ENCODE measurements at places on chromosomes 7 and 10. TPM values are rescaled to one million over a fixed set of nuclear protein-coding genes. Genes with fewer than 3 reads are reported as not detected.

- DNase-seq = no peak
- H3K27ac ChIP-seq = peak overlapping the region; percentile 61
- no peaks in the 10 kb centered on the region for H3K27me3 ChIP-seq
- peaks cover 16% of the 10 kb centered on the region for H3K4me1 ChIP-seq
- H3K36me3 ChIP-seq = no peaks in the 10 kb centered on the region
Observed at GRCh38 chr7:159096736-159097581, 47.7 kb downstream of the VIPR2 start.

GRCh38 chr7:64887756-64888508 is 15.1 kb upstream of the ZNF273 start:
- peak; percentile 61 for DNase-seq
- no peaks in the 10 kb centered on the region for H3K36me3 ChIP-seq
- H3K4me1 ChIP-seq = peaks cover 20% of the 10 kb centered on the region
- H3K27ac ChIP-seq = no peak overlapping the region

DNA sequence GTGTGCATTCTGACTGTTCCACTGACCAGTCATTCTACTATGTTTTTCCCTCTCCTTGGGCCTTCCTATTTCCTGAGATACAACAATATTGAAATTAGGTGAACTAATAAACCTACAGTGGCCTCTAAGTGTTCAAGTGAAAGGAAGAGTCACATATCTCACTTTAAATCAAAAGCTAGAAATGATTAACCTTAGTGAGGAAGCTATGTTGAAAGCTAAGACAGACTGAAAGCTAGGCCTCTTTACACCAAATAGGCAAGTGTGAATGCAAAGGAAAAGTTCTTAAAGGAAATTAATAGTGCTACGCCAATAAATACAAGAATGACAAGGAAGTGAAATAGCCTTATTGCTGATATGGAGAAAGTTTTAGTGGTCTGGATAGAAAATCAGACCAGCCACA is 5.7 kb upstream of the DYNC1I1 start:
- H3K4me1 ChIP-seq = no peaks in the 10 kb centered on the region
- H3K27me3 ChIP-seq = no peaks in the 10 kb centered on the region
- H3K27ac ChIP-seq = no peak overlapping the region
- no peak for DNase-seq
- H3K36me3 ChIP-seq = no peaks in the 10 kb centered on the region

The TRIM50 gene
- total RNA-seq = not detected

DNA sequence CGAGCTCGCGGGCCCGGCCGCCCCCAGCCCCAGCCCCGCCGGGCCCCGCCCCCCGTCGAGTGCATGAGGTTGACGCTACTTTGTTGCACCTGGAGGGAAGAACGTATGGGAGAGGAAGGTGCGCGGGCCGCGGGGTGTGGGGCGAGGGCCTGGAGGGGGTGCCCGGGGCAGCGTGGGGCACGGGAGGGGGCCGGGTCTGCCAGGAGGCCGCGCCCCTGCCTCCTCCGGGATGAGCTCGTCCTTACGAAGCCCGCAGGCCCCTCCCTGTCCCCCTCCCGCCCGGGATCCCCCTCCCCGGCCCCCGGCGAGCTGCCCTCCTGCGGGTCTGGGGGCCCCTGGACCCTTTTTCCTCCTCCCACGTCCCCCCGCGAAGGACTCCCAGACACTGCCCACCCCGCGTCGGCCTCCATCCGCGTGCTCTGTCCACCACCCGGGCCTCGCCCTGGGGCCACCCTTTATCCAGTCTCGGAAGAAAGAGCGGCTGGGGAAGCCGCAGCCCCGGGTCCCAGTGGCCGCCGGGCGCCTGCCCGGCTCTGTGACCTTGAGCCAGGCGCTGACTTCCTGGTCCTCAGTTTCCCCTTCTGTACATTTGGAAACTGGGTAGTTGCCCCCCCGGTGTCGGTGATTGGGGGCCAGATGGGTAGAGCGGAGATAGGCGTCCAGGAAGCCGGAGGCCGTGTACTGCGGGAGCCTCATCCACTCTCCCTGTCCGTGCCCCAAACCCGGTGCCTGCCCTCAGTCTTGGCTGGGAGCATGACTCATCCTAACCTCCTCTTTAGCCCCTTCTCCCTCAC is 521 bp downstream of the LIMK1 start:
- peaks cover 19% of the 10 kb centered on the region for H3K4me1 ChIP-seq
- peak; percentile 64 for DNase-seq
- peak overlapping the region; percentile 41 for H3K27ac ChIP-seq
- no peaks in the 10 kb centered on the region for H3K27me3 ChIP-seq
- H3K36me3 ChIP-seq = peaks cover 4% of the 10 kb centered on the region

DNA sequence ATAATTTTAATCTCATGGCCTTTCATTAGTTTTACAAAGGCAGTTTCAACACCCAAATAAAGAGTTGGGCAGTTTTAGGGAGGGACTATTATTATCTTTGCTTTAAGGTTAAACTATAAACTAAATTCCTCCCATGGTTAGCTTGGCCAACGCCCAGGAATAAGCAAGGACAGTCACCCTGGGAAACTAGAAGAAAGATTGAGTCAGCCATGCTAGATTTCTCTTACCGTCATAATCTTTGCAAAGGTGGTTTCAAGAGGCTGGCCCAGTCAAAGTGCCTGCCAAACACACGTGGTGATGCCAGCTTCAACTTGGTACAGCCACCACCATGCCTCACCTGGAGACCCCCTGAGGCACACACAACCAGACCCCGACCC is 317.4 kb upstream of the SP8 start:
- H3K4me3 ChIP-seq = no peak overlapping the region
- no peak overlapping the region for H3K27ac ChIP-seq
- H3K36me3 ChIP-seq = no peaks in the 10 kb centered on the region
- H3K27me3 ChIP-seq = no peaks in the 10 kb centered on the region
- DNase-seq = no peak
- no peaks in the 10 kb centered on the region for H3K4me1 ChIP-seq

The HYAL4 gene
- not detected for total RNA-seq

DNA sequence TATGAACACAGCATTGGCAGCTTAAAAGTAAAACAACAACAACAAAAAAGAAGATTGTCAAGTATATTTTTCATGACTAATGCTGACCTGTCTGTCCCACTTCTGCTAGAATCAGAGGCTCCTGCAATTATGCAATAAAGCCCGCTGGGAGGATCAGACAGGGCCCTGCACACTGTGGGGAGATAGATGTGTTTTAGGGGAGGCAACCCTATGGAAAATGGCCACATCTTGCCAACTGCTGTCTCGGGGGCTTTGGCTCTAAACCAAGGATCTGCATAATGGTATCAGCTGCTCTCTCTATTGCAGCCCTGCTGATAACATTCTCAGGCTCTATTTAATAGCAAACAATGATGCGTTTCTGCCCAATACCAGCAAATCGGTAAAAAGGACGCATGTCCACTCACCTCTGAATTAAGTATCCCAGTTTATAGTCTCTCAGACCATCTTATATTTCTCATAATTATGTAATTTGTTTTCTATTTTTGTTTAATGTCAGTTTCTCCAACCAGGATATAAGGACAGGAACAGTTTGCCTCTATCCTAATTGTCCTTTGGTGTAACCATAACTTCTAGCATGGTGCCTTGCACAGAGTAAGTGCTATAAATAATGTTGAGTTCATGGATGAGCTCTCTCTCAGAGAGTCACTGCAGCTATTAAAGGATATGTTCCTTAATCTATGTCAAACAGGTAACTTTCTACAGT is 15.3 kb upstream of the PRKAR2B start:
- no peaks in the 10 kb centered on the region for H3K4me1 ChIP-seq
- H3K27ac ChIP-seq = no peak overlapping the region
- H3K36me3 ChIP-seq = no peaks in the 10 kb centered on the region
- DNase-seq = no peak
- H3K4me3 ChIP-seq = no peak overlapping the region
